Neural crest cell (in vitro differentiated cells): ENCODE measurements at places on chromosomes 7 and 10. TPM values are rescaled to one million over a fixed set of nuclear protein-coding genes. Genes with fewer than 3 reads are reported as not detected.

The IRF5 gene
- not detected in 2 replicates for total RNA-seq

The STYXL1 gene
- total RNA-seq = 33.6 and 38.8 TPM in 2 replicates

The RPEL1 gene
- total RNA-seq = not detected in 2 replicates

GRCh38 chr7:68461430-68461829 is 1136.8 kb upstream of the AUTS2 start:
- H3K36me3 ChIP-seq = no peaks in the 10 kb centered on the region
- DNase-seq = no peak
- no peak overlapping the region for H3K27ac ChIP-seq
- H3K4me3 ChIP-seq = no peak overlapping the region

DNA sequence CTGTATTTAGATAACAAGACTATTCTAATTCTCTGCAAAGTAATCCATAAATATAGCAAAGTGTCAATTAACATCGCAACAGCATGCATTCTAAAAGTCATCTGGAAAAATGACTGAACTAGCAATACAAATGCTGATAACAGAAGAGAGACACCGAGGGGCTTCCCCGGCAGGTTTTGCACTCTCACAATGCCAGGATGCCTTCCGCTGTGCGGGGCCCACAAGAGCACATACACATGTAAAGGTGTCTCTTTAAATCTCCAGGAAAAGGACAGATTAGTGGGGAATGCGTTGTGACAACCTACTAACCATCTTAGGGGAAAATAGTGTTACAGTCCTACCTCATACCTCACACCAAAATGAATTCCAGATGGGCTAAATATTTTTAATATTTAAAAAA is 86.9 kb downstream of the CXCL12 start:
- DNase-seq = no peak
- no peak overlapping the region for H3K27ac ChIP-seq
- H3K4me1 ChIP-seq = peaks cover 8% of the 10 kb centered on the region
- no peak overlapping the region for H3K4me3 ChIP-seq

- H3K36me3 ChIP-seq = no peaks in the 10 kb centered on the region
- H3K27me3 ChIP-seq = peaks cover 9% of the 10 kb centered on the region
- no peak overlapping the region for H3K27ac ChIP-seq
- no peak for DNase-seq
- H3K4me1 ChIP-seq = no peaks in the 10 kb centered on the region
Observed at GRCh38 chr7:107792364-107792763, 10.7 kb downstream of the SLC26A3 start.

- H3K36me3 ChIP-seq = peaks cover 5% of the 10 kb centered on the region
- H3K27me3 ChIP-seq = no peaks in the 10 kb centered on the region
- no peak for DNase-seq
- H3K4me3 ChIP-seq = no peak overlapping the region
Observed at GRCh38 chr7:1714583-1715330, 44.7 kb downstream of the ELFN1 start.

- H3K27ac ChIP-seq = no peak overlapping the region
- peaks cover 6% of the 10 kb centered on the region for H3K4me1 ChIP-seq
- peaks cover 6% of the 10 kb centered on the region for H3K36me3 ChIP-seq
Observed at GRCh38 chr10:62778125-62778524, 26.4 kb upstream of the ADO start.

DNA sequence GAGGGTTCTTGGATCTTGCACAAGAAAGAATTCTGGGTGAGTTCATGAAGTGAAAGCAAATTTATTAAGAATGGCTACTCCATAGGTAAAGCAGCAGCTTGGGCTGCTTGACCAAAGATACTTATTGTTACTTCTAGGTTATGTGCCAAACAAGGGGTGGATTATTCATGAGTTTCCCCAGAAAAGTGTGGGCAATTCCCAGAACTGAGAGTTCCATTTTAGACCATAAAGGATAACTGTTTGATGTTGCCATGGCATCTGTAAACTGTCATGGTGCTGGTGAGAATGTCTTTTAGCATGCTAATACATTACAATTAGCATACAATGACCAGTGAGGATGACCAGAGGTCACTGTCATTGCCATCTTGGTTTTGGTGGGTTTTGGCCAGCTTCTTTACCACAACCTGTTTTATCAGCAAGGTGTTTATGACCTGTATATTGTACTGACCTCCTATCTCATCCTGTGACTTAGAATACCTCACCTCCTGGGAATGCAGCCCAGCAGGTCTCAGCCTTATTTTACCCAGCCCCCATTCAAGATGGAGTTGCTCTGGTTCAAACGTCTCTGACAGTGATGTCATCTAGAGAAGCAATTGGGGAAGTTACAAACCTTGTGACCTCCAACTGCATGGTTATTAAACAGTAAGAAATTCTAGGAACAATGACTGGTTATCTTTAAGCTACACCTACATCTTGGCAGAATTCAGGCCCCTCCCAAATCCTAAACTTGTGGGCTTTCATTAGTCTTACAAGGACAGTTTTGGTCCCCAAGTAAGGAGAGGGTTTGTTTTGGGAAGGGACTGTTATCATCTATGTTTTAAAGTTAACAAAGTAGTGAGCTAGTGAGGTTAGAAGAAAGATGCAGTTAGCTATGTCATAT is 48.0 kb upstream of the INHBA start:
- no peak overlapping the region for H3K4me3 ChIP-seq
- peaks cover 8% of the 10 kb centered on the region for H3K36me3 ChIP-seq
- no peak for DNase-seq
- no peaks in the 10 kb centered on the region for H3K27me3 ChIP-seq

DNA sequence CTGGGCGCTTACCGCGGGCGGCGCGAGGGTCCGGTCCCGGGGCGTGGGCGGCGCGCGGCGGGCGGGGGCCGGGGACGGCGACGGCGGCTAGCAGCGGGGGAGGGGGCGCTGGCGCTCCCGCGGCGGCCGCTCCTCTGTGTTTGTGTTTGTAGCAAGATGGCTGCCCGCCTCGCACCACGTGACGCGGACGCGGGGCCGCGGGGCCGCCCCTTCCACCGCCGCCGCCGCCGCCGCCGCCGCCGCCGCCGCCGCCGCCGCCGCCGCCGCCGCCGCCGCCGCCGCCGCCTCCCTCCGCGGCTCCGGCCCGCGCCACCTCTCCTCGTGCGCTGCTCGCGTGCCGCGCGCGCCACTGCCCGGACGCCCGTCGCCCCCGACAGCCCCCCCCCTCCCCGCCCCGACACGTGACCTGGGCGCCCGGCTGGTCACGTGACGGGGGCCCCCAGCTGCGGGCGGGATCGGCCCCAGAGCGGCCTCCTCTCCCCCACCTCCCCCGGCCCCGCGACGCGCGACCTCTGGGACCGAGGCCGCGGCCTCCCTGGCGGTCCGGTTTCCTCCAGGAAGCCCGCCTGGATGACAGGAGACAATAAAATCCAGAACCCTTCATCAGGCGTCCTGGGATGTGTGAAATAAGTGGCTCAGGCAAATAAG is at the start of gene GIGYF1:
TSS of gene GIGYF1 (minus strand) at position 153 of the 648 bp plus-strand sequence. CDS start 6,012 bp downstream, outside the sequence.
- H3K27ac ChIP-seq = peak within 1 kb of the TSS; percentile 93
- peak within 1 kb of the TSS; percentile 95 for H3K4me3 ChIP-seq
- peak; percentile 58 for DNase-seq
- H3K4me1 ChIP-seq = peaks cover 18% of the 10 kb centered on the region
- H3K36me3 ChIP-seq = no peaks in the 10 kb centered on the region

- H3K27ac ChIP-seq = peak overlapping the region; percentile 99
- peaks cover 99% of the 10 kb centered on the region for H3K4me1 ChIP-seq
- DNase-seq = no peak
- no peaks in the 10 kb centered on the region for H3K36me3 ChIP-seq
- no peaks in the 10 kb centered on the region for H3K27me3 ChIP-seq
- peak overlapping the region; percentile 70 for H3K4me3 ChIP-seq
Observed at GRCh38 chr10:80462981-80463741, 9.1 kb downstream of the TSPAN14 start.

DNA sequence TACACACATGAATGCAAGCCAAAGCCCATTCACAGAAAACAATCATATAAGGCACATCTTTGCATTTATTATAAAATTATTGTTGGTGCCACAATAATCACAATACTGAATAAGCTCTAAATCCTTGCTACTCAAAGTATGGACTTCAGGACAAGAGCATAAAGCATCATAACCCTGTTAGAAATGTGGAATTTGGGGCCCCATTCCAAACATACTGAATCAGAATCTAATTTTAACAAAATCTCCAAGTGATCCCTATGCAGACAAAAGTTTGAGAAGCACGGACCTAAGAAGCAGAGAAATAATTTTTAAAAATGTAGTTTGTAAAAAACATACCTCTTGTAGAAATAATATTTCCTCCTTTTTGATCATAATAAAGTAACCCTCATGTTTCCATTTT is 199.2 kb downstream of the IMMP2L start:
- DNase-seq = no peak
- H3K36me3 ChIP-seq = no peaks in the 10 kb centered on the region
- no peaks in the 10 kb centered on the region for H3K27me3 ChIP-seq
- no peak overlapping the region for H3K4me3 ChIP-seq
- H3K27ac ChIP-seq = no peak overlapping the region
- peaks cover 4% of the 10 kb centered on the region for H3K4me1 ChIP-seq

The DIP2C gene
- 21.7 and 22.7 TPM in 2 replicates for total RNA-seq

The IDI2 gene
- not detected in 2 replicates for total RNA-seq
